ENCODE measurements at places on chromosomes 2 and 18.

- DNase-seq = no peak
Measured at GRCh38 chr2:20697322-20697934, 30.5 kb downstream of the GDF7 start.

GRCh38 chr18:7358989-7359726 lies 128.3 kb downstream of the LRRC30 start:
- no peak for DNase-seq

DNA sequence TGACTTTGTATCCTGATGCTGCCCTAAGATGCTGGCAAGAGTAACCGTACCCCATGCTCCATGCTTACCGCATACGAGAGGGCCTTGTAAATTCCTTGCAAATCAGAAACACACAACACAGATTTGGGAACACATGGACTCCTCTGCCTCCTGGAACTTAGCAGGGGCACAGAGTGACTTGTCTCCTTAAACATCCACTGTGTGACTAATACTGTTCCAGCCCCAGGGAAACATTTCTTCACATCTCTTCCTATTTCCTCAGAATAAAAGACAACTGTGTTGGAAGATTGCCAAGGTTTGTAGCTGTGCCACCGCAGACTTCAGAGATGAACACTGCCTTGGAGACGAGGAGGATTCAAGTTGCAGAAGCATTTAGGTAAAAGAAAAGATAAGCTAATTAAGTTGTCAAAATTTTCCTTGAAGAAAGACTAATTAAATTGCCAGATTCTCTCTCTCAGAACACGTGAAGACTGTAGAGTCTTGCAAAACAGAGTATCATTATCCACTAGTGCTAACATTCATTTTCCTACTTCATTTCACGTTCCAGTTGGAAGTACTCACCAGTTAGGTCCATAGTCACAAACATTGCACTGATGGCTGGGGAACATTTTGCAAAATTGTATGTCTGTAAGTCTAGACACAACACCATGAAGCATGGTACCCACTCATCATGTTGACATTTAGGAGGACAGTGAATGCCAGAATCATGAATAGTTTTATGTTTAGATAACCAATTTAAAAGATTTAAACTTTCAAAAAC lies 188.8 kb downstream of the TSN start:
- no peak for DNase-seq

GRCh38 chr2:29278966-29279365 lies 163.8 kb downstream of the CLIP4 start:
- DNase-seq = no peak

DNA sequence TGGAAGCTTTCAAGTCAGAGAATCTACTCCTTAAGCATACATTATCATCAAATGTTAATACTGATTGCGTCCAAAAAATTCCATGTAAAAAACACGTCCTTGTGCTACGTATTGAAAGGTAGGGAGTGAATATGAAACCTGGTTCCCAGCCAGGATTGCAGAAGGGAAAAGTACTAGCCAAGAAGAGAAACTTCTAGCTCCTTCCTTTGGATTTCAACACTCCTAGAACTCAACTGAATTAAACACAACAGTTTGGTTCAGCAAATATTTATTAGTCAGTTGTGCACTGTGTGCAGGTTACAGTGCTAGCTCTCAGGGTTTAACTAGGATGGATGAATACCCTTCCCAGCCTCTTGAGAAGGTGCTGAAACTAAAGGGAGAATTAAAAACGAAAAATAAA lies 33.9 kb upstream of the FHL2 start:
- DNase-seq = no peak

DNA sequence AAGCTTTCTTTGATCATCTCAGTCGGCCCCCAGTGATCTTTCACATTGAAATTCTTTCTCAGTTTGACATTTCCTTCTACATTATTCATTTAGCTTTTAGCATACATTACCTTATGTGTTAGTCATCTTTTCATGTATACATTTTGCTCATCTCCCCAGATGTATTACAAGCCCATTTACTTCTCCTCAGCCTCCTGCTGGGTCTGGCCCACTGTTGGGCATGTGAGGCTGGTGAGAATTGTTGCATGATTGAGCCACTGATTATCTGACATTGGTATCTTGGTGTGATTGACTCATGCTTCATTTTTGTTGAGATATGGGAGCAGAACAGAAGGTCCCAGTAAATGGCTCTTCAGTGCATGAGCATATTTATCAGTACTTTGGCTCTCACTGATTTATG lies 300.1 kb upstream of the DDX18 start:
- DNase-seq = no peak

GRCh38 chr2:10759151-10759714 lies 37.8 kb downstream of the ATP6V1C2 start:
- DNase-seq = no peak

DNA sequence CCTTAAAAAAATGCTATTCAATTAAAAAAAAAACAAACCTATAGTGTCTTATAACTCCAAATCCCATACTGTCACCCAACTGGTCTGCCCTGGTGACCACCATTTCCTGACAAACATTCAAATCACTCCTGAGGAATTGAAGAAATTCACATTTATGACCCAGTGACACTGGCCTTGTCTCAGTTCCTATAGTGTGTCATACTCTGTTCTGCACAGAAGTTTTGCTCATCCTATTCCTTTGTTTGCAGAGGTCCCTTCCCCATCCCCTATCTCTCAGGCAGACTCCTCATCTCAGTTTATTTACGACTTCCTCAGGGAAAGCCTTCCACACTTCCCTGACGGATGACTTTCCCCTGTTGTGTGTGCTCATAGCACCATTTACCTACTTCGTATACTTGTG lies 14.7 kb downstream of the ZC3H6 start:
- no peak for DNase-seq

DNA sequence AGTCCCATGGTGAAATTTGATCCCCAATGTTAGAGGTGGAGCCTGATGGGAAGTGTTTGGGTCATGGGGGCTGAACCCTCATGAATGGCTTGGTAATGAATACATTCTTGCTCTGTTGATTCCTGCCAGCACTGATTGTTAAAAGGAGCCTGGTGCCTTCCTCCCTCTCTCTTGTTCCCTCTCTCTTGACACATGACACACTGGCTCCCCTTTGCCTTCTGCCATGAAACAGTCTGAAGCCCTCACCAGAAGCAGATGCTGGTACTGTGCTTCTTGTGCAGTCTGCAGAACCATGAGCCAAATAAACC lies 30.6 kb upstream of the EPC2 start:
- no peak for DNase-seq

GRCh38 chr2:43269074-43269572 lies 42.7 kb upstream of the ZFP36L2 start:
- DNase-seq = no peak

GRCh38 chr18:25177631-25178030 lies 174.3 kb downstream of the ZNF521 start:
- no peak for DNase-seq

GRCh38 chr18:22974001-22974400 lies 40.9 kb downstream of the RBBP8 start:
- no peak for DNase-seq

GRCh38 chr2:206971805-206972204 lies 32.5 kb downstream of the CPO start:
- DNase-seq = no peak

GRCh38 chr2:234425639-234426603 lies 71.0 kb downstream of the ARL4C start:
- peak; percentile 59 for DNase-seq

GRCh38 chr2:59237311-59237710 lies 996.2 kb upstream of the FANCL start:
- no peak for DNase-seq

GRCh38 chr2:182887093-182887492 lies 20.7 kb upstream of the FRZB start:
- DNase-seq = no peak

- DNase-seq = no peak
Measured at GRCh38 chr2:198731842-198732399, 725.8 kb downstream of the SATB2 start.

DNA sequence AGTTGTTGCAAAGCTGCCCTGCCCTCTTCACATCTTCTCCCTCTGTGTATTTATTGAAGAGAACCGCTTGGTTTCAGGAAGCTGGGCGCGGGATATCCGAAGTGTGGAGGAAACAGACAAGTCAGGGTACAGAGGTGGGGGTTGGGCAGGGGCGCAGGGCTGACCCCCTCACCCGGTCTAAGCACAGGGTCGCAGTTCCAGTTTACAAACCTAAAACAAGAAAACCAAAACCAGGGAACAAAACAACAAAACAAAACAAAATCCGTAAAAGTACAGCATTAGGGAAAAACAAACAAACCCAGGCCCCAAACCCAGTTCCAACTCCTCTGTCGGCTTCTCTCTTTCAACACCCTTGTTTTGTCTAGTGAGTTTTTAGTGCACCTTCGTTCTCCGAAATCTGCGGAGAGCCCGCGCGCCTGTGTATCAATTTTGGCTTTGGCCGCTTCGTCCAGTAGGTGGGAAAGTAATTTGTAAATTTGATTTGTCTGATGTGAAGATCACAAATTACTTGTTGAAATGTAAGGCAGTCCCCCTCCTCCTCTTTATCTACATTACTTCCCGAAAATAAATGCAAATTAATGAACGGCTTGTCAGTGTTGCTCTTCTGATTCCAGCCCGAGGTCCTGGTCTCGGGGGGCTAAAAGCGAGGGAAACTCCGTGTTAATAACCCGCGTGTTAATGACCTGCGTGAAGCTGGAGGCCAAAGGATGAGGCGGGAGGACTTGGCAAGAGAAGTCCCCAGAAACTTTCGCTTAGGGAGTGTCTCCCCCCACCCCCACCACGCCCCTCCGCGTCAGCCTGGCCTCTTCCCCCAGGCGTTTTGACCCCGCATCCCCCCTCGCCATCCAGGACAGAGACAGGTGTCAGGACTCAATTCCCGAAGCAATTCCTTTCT lies 6.9 kb downstream of the OTX1 start:
- no peak for DNase-seq

GRCh38 chr2:128489526-128490273 lies 171.0 kb upstream of the HS6ST1 start:
- DNase-seq = no peak

- peak; percentile 16 for DNase-seq
Measured at GRCh38 chr2:54455563-54456361, at the start of gene SPTBN1. Gene SPTBN1, plus strand, starts transcription at chr2:54456327. Its CDS starts 70,092 bp downstream, at chr2:54526419.

DNA sequence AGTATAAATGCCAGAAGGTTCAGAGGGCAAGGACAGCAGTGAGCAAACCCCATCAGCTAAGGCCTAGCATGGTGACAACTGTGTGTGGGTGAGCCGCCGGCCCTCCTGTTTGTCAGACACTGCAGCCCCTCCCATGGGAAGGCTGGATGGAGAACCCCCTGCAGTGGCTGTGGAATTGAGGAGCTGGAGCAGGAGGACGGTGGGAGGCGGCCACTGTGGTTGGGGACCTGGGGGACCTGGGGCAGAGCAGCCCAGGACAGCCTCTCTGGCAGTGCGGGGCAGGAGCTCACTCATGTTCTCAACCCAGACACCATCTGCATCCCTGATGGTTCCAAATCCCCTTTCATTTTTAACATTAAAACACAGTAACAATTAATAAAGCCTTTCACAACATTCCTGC lies 68.8 kb downstream of the TSHZ1 start:
- no peak for DNase-seq

DNA sequence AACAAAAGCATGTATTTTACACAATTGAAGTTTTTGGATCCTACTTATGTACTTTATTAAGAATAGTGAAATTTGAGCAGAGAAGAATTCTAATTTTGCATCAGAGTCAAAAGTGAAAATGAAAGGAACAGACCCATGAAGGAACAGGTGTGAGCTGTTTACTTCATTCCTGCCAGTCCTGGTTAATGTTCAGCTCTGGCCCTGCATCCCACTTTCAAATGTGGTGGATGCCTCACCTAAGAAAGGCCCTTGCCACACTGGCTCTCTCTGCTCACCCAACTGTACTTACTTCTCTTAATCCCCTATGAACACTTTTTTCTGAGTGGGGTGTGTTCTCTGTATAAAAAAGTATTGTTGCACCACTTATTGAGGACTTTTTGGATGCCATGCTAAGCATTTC lies 22.2 kb downstream of the FAM110C start:
- DNase-seq = no peak

GRCh38 chr2:96970910-96971309 lies 15.5 kb downstream of the FAM178B start:
- no peak for DNase-seq

- DNase-seq = no peak
Measured at GRCh38 chr2:1632002-1632348, 112.3 kb downstream of the PXDN start.

DNA sequence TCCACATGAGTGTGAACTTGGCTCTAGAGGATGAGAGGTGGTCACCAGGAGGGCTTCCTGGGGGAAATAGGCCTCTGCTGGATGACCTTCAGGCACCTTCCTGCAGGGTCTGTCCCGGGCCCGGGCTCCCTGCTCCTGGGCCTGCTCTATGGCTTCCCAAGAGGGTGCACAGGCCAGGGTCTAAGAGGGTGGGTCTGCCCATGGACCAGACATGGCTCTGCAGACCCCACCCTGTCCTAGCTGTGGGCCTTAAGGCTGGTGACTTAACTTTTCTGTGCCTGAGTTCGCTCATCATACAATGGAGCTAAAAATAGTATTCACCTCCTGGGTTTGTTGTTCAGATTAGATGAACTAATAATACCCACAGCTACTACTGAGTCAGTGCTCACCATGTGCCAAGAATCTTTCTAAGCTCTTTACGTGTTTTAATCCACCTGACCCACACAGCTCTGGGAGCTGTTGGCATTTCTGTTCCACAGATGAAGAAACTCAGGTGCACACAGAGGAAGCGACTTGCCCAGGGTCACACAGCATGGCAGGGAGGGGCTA lies 14.4 kb downstream of the INHBB start:
- no peak for DNase-seq

- no peak for DNase-seq
Measured at GRCh38 chr2:79512442-79513401, at the start of gene CTNNA2. Gene CTNNA2, plus strand, starts transcription at chr2:79513051.

DNA sequence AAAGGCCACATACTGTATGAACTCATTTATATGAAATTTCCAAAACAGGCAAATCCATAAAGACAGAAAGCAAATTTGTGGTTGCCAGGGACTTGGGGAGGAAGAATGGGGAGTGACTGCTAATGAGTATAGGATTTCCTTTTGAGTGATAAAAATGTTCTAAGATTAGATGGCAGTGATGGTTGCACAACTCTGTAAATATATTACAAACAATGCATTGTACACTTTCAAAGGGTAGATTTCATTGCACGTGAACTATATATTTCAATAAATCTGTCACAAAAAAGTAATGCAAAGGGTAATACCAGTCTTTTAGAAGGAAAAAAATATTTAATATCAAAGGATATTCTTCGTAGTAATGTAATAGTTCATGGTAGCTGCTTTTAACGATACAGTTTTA lies 63.7 kb upstream of the PROKR1 start:
- DNase-seq = no peak

GRCh38 chr2:70698847-70699246 lies 69.2 kb downstream of the ADD2 start:
- DNase-seq = no peak

DNA sequence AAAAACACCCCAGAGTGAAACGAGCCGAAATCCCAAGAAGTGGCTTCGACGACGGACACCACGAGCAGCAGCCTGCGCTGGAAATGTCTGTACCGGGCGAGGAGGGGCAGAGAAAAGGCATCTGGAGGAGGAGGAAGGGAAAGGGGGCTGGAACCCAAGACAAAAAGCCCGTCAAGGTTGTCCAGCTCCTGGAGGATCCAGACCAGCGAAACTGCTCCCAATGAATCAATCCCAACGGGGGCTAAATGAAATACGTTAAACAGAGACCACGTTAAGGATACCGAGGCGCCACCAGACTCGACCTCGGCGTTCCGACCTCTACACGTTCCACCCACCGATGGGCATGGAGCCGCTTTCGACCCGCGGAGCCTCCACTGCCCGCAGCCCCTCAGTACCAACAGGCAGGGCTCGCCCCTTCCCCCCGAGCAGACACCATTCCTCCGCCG lies 400 bp downstream of the CCDC88A start:
- DNase-seq = no peak

- DNase-seq = peak; percentile 57
Measured at GRCh38 chr2:64019083-64019974, at the start of gene VPS54. Gene VPS54, minus strand, starts transcription at chr2:64019428. Its CDS starts 35,429 bp downstream, at chr2:63983999.

GRCh38 chr18:54755456-54755855 lies 72.8 kb upstream of the RAB27B start:
- no peak for DNase-seq

All from activated naive CD4-positive, alpha-beta T cell treated with Interleukin-2 at 50 U/mL for 16 hours (primary cell).